ENCODE measurements at places on chromosomes 7 and 10. TPM values are rescaled to one million over a fixed set of nuclear protein-coding genes. Genes with fewer than 3 reads are reported as not detected.

DNA sequence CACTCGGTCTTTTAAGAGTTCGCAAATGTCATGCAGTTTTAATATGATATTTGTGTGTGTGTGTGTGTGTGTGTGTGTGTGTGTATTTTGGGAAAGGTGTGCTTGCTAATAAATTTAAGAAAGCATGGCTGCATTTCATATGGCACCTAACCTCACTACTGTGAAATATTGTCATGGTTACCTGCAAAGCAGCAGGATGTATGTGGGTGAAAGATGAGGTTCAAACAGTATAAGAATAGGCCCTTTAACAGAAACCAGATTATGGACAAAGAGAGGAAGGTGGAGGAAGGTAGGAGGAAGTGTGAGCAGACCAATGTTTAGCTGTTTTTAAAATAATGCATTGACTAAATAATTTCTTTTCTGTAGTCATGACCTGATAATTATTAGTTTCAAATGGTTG, 73.5 kb upstream of the CACNA2D1 start:
- no peak for ATAC-seq

GRCh38 chr7:129908181-129908580, 44.6 kb downstream of the UBE2H start:
- no peak for ATAC-seq

DNA sequence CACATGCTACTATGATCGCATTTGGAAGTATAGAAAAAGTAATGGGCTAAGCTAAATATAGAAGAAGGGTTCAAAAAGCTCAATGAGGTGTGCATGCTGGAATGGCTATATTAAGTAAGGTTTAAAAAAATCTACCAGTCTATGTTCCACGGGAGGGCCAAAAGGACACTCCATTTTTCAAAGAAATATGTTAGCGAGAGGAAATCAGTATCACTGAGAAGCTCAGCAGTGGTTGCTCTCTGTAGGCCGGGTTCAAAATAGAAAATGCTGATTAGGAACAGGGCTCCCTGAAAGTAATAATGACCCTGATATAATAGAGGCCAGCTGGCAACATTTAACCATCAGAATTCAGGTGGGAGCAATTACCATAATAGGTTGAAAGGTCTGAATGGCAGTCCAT, 224.5 kb upstream of the SEMA3E start:
- ATAC-seq: no peak

DNA sequence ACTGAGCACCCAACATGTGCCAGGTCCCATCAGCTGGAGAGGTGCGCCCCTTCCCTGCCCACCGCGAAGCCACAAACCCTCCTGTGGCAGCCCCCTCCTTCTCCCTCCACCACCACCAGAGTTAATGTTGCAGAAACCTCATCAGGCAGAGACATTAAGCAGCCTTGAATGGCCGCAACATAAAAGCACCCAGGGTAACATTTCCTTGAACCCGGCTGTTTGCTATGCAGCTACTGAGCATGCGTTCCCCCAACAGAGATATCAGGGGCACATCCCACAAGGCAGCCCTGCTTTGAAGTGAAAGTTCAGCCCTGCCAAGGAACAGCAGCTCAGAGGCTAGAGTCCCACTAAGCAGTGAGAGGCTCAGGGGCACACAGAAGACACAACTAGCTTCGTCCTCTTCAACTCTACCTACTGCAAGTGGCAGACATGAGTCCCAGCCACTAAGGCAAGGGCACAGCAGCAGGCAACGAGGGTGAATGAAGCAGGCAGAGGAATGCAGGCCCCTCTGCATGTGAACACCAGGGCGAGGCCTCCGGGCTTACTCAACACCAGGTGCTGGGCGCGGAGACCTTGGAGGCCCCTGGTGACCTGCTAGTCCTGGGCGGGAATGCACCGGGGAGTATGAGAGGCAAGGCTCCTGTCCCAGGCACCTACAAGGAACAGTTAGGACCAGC, 107.4 kb downstream of the SLIT1 start:
- no peak for ATAC-seq

DNA sequence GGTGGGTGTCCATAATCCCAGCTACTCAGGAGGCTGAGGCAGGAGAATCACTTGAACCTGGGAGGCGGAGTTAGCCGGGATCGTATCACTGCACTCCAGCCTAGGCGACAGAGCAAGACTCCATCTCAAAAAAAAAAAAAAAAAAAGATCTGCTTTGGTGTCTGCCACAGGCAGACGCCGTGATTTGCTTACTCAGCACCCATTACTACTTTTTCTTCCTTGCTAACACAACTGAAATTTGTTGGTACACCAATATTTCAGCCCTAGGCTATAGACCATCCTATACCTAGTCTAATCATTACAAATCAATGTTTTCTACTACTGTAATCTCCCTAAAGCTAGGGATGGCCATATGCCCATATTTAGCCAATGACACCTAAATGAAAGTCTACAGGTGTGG, 53.5 kb upstream of the PARD3 start:
- no peak for ATAC-seq

- ATAC-seq: no peak
These were observed 101.9 kb downstream of the COL28A1 start for GRCh38 chr7:7433811-7434210.

DNA sequence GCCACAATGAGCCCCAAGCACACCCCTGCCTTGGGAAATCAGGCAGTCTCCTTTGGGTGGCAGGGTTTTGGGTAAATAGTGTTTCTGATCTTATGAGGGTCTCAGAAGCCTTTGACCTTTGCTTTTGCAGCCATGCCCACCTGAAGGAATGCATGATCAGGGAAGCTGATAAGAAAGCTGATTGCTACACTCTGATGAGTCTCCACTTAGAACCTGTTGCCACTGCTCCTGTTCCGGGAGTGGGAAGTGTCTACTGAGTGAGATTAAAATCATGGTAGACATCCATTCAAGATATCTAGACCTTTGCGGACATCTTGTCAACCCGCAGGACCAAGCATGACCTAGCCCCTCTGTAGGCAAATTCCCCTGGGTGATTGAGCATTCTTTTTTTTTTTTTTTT, 282.6 kb downstream of the SKIDA1 start:
- no peak for ATAC-seq

- ATAC-seq: peak; percentile 88
These were observed 151.5 kb downstream of the RNF216 start for GRCh38 chr7:5629941-5630340.

DNA sequence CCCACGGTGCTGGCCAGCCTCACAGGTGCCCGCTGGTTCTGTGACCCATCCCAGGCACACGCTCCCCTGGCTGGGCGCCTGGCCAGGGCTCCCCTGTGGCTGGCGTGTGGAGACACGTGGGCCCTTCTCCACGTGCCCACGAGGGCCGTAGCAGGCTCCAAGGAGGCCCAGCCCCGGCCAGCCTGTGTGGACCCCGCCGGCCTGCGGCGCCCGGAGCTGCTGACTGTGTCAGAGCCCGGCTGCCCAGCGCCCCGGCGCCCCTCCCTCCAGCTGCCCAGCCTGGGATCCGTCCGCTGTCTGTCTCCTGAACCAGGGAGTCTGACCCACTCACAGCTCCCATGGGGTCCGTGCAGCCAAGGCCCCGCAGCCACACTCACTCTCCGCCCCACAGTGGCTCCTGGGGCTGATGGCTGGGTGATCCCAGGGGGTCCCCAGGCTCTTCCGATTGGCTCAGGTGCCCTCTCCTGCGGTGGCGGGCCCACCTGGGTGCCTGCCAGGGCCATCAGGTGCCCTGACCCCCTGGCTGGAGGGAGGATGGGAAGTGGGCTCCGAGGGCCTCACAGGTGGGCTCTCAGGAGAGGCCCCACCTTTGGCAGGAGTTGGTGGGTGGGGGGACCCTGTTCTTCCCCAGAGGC, 9.6 kb downstream of the TMEM184A start:
- ATAC-seq: no peak

- ATAC-seq: no peak
These were observed 99.6 kb downstream of the PLXDC2 start for GRCh38 chr10:19915816-19916215.

DNA sequence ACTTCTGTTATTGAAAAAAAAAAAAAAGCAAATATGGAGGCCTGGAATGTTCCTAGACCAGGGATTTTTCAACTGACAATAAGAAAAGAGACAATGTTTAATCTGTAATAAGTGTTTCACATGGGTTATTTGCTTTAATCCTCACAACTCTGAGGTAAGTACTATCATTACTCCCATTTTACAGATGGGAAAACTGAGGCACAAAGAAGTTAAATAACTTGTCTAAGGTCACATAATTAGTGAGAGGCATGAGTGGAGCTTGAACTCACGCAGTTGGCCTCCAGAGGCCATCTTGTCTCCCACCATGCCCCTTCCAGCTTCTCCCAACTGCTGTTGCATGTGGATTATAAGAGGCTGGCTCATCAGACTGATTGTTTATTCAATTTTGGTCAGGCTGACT, 36.6 kb upstream of the CREB5 start:
- ATAC-seq: no peak

DNA sequence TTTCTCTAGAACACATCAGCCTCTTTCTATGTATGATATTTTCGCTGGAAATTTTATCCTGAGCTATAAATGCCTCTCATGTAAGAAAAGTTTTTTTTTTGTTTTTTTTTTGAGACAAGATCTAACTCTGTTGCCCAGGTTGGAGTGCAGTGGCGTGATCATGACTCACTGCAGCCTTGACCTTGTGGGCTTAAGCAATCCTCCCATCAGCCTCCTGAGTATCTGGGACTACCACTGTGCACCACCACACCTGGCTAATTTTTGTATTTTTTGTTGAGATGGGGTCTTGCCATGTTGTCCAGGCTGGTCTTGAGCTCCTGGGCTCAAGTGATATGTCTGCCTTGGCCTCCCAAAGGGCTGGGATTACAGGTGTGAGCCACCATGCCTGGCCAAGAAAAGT, 80.4 kb downstream of the ADK start:
- no peak for ATAC-seq

DNA sequence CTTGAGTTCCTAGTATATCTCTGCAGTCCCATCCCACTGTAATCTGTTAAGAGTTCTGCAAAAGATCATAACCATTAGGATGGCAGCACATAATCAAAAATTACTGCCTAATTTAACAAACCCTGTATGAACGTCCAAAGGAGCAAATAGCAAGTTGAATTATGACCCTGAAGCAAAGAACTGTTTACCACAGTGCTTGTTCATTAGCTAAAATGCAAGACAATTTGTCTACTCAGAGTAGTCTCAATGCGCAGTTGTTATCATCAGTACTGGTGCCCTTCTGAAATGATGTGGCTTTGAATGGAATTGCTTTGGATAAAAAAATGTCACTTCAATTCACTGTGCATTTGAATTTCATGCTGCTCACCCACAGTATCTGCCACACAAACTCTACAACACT, 817.0 kb downstream of the SORCS1 start:
- ATAC-seq: no peak

GRCh38 chr10:78407009-78407711, 373.5 kb downstream of the RPS24 start:
- ATAC-seq: peak; percentile 87

Gene UBE2H
- total RNA-seq: 98.3 TPM

Gene ADAM8
- total RNA-seq: 2.5 TPM

Gene ITGB8
- 16.3 TPM for total RNA-seq

Gene COL17A1
- total RNA-seq: 204 TPM

Gene CASP2
- 28.3 TPM for total RNA-seq

Gene CTAGE8
- 1.8 TPM for total RNA-seq

Gene TPST1
- 7.5 TPM for total RNA-seq

Gene CPVL
- 5.0 TPM for total RNA-seq

Gene GPR15LG
- 404 TPM for total RNA-seq

Gene SMO
- 7.1 TPM for total RNA-seq

Data from esophagus mucosa (tissue), 1 donor.